ENCODE measurements at places on chromosomes 2 and 18.

GRCh38 chr2:235265348-235265965 lies 228.4 kb upstream of the AGAP1 start:
- no peak for DNase-seq

- DNase-seq = no peak
Measured at GRCh38 chr2:1594373-1595171, 149.7 kb downstream of the PXDN start.

DNA sequence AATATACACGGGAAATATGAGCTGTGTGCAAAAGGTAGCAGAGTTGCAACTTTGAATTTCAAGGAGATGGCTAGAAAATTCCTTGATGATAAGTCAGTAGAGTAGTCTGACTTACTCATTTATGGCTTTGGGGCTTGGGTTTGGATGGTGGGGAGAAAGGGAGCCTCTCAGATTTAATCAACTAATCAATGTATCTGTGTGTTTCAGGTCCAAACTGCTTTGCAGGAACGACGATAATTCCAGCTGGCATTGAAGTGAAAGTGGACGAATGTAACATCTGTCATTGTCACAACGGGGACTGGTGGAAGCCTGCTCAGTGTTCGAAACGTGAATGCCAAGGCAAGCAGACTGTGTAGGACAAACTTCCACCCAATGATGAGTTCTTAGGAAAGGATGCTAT lies 164.6 kb downstream of the VWC2L start:
- no peak for DNase-seq

DNA sequence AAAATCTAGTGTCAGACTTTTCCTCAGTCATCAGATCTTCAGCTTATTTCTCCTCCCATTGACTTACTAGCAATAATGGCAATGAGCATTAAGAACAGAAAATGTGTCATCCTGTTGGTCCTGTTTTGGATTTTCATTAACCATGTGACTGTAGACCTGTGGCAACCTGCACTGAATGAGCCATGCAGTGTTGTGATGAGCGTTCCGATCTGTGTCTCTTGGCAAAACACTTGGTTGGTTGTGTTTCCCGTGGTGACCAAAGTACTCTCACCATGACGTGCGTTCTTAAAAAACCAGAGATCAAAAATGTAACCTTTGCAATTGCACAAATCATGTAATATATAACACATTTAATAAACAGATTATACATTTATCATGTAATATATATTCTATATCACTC lies 138.6 kb downstream of the MAP3K20 start:
- no peak for DNase-seq
